Fibroblast of skin of left quadriceps (primary cell): ENCODE measurements at places on chromosomes 11 and 22.

DNA sequence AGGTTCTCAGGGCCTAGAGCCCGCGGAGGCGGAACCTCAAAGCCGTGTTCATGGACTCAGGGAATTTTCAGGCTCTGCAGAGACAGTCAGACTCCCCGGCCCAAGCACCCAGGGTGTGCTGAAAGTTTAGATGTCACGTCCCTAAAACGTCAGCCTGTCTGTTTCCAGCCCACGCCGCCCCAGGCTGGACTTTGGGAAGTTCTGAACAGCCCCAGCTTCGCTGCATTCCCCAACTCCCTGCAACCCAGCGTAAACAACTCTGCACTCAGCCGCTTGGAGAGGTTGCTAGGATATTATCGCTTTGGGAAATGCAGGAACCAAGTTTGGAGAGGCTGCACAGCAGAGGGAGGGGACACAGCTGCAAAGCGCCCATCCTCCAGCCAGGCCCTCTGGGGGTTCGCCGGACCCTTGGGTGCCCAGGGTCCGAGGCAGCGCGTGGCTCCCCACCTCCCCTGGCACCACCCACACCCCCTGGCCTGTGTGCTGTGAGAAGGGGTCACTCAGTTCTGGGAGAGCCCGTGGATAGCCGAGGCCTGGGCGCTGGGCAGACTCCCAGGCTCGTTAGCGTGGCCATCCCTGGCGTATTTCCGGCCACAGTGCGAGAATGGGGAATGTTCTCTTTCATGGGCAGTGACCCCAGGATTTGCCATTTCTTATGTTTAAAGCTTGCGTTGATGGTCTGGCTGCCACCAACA is 120.5 kb upstream of the FGF3 start:
- DNase-seq, result no peak

GRCh38 chr22:32518848-32519247 is 44.2 kb downstream of the FBXO7 start:
- no peak for DNase-seq

- no peak for DNase-seq
Observed at GRCh38 chr22:17896586-17896985, 122.3 kb upstream of the BID start.

DNA sequence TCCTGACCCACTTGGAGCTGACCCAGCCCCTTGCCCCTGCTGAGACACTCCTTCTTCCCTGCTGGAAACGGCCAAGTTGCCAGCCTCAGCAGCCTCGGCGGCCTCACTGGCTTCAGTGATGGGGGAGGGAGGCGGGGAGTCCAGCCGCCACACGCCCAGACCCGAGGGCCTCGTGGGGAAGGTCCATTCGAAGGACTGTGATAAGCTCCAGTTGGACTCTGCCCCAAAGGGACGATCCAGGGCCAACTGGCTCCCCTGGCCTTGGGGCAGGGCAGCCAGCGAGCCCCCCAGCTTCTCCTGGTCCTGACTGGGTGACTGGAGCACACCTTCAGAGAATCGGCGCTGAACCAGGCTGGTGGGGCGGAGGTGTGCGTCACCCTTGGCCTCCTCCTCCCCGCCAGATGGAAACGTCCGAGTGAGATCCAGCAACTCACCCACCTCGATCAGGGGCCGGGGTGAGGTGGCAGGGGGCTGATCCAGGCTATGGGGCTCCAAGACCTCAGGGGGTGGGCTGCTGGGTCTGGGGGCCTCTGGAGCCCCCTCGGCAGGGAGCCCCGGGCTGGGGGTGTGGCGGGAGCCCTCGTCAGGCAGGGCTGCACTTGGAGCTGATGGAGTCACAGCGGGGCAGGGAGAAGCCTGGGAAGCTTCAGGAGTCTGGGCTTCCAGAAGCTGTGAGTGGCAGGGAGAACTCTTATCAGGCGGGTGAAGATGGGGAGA is 11.5 kb downstream of the TNKS1BP1 start:
- no peak for DNase-seq

GRCh38 chr11:109970516-109971183 is 122.5 kb upstream of the ZC3H12C start:
- DNase-seq, result no peak

DNA sequence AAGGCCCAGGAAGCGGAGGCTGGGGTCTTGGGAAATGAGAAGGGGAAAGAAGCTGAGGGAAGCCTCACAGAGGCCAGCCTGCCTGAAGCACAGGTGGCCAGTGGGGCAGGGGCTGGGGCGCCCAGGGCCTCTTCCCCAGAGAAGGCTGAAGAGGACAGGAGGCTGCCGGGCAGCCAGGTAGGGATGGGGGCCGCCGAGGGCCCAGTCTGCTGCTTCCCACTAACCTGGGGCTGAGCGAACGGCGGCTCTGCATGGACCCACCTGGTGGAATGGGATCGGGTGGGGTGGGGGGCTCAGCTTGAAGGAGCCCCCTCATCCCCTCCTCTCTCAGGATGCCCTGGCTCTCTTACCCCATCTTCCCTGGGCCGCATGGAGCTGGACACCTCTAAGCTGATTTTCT is 7.7 kb downstream of the EHBP1L1 start:
- no peak for DNase-seq

DNA sequence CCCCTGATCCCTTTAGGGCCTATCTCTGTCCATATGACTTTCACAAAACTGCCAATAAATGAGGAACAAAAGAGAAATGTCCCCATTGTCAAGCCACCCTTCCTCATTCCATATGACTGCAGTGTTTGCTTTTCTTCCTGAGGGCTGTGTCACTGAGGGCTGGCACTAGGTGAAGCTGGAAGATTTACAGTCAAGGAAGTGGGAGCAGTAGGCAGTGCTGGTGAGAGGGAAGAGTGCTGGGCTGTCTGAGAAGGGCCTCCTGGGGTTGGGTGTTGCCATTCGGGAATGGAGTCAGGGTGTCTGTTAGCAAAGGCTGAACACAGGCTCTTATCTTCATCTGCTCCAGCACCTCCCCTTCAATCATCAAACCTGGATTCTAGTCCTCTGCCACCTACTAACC is 30.9 kb downstream of the INSC start:
- no peak for DNase-seq

DNA sequence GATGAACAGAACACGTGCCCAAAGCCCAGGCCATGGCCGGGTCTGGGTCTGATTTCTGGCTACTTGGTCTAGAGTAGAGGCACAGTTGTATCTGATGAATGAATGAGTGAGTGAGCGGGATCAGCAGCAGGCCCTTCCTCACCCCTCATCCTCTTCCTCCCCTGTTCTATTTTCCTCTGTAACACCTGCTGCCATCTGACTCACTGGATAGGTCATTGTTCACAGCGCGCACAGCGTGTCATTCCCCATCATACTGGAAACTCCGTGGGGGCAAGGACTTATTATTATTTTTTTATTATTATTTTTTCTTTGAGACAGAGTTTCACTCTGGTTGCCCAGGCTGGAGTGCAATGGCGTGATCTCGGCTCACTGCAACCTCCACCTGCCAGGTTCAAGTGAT is 13.9 kb downstream of the NCF4 start:
- no peak for DNase-seq

DNA sequence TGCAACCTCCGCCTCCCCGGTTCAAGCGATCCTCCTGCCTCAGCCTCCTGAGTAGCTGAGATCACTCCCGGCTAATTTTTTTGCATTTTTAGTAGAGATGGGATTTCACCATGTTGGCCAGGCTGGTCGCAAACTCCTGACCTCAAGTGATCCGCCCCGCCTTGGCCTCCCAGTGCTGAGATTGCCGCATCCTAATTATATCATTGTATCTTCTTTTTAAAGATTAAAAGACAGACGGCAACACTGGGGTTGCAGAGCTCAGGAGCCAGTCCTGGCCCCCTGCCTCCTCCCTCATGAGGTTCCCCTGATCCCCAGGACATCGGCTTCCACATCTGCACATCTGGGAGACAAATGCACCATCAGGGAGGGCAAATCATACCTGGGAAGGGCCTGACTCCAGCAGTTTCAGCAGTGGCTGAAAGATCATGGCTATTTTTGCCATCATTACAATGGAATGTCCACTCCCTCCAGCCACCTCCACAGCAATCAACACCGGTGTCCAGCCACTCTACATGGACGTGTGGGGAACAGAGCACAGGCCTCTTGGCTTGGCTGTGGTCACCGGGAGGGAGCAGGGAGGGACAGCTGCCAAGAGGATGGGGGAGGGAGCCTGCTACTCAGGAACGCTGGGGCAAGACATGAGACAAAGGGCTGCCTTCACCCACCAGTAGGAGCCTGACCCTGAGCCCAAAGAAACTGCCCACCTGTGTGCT is 9.2 kb upstream of the CELSR1 start:
- no peak for DNase-seq

DNA sequence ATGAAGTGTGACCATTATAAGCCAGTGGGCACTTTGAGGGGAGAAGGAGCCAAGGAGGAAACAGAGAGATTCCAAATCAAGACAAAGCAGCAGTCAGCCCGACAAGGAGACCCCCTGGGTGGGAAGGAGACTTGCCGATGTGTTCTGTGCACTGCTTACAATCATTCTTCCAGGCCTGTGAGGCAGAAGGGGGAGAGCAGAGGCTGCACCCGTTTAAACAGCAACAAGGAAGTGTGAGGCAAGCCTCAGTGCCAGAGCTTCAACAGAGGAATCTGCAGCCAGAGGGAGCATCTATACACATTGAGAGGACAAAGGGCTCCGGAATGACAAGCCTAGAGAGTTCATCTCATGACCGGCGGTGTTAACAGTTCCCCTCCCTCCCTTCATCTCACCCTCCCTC is 121.1 kb downstream of the NXPE2 start:
- DNase-seq, result no peak

- DNase-seq, result no peak
Observed at GRCh38 chr22:42443240-42444076, 11.3 kb upstream of the NFAM1 start.

GRCh38 chr22:29348956-29349355 is 33.5 kb upstream of the RASL10A start:
- DNase-seq, result no peak

GRCh38 chr22:32185821-32186220 is 19.1 kb downstream of the RFPL2 start:
- no peak for DNase-seq

GRCh38 chr22:32237906-32238305 is 17.2 kb downstream of the SLC5A4 start:
- no peak for DNase-seq

DNA sequence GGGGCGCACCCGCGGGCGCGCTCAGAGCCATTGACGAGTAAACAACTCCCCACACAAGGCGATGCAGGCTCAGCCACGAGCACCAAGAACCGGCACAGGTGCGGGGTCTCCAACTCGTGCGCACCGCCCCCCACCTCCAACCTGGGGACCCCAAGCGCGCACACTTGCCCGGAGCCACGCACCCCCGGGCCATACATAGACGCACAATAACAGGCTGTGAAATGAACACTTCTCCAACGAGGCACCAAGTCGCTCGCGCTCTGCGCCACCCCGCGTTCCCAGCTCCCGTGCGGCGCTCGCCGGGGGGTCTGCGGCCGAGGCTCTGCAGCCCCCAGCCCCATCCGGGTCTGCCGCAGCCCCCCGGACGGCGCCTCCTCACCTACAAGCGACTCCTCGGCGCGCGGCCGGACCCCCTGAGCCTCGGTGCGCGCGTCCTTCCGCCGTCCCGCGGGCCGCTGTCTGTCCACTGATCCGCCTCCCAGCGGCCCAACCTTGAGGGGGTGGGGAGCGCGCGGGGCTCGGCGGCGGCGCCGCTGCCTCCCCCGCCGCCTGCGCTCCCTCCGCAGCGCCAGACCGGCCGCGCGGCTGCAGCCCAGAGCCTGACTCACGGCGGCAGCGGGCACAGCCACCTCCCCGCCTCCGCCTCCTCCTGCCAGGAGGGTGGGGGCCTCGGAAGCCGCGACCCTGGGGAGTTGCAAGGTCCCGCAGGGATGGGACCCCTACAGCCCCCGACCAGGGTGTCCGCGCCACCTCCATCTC is 1.6 kb downstream of the IFITM10 start:
- no peak for DNase-seq

DNA sequence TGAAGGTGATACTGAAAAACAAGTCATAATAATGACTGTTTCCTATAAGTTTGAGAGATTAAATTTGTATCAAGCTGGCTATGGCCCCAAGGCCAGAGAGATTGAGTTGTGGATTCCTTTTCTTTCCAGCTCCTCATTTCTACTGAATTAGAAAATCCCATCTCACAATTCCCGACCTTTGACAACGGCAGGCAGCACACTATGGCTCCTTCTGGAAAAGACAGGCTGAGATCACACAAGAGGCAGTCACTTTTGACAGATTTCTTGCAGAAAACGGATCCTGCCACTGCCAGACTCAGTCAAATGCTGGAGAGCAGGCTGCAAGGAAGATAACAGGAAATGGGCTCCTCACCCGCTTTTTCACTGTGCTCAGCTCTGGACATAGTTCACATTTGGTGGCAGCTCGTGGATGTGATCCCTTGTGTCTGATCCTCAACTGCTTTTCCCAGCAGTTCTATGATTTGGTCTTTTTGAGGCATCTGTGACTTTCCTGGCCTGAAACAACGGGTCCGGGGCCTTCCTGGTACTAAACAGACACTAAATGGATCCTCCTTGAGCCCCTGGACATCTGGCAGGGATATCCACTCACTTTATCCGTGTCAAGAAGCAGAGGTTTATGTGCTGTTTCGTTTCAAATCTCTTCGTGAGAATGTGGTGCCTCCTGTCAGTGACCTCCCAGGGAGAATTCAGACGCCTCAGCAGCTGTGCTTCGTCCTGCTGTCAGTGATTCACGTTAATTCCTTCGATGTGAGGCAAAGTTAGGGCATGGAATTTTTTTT is 26.1 kb upstream of the RTL6 start:
- peak; percentile 84 for DNase-seq

- DNase-seq, result no peak
Observed at GRCh38 chr11:126547691-126548090, 192.2 kb downstream of the ST3GAL4 start.

DNA sequence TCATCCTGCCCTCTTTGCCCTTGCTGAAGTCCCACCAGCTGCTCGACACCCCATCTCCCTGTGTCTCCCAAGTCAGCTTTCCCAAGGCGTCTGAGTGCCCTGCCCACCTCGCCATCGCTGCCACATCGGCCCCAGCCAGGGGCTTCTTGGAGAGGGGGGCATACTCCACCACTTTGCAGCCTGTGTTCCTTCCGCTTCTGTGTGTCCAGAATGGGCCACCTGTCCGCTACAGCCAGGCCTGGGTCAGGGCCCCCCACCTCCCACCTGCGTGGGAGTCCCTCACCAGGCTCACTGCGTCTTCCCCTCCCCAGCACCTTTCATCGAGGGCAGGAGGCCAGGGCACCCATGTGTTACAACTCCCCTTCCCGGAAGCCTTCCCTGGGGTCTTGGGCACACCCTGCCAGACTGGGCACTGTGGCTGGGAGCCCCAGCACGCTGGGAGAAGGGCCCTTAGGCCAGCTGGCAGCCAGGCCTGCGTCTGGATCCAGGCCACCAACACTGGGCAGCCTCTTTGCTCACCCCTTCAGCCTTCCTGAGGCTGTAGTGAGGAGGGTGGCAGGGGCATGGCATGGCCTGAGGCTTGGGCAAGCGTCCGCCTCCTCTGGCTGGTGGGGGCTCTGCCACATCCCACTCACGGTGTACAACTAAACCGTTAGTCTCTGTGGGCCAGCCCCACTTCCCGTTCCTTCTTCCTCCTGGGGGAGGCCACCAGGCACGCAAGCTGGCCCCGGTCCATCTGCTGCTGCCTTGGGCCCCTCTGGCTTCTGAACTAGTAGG is 13.4 kb downstream of the CPT1A start:
- DNase-seq, result no peak

DNA sequence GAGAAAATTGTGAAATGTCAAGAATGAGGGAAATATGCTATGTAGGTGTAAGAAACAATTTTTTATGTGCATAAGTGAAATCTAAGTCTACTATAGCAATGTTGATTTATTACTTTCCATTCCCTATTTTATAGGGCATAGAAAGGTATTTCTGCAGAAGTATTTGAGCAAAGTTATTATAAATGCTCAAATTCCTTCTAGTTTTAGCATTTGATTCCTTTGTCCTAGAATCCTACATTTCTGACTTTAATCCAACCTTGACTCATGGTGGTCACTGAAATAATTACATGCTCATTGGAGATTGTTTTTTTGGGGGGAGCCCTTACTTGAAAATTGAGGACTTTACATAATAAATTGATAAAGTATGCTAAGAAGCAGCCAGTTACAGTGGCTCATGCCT is 716.6 kb upstream of the LUZP2 start:
- DNase-seq, result peak; percentile 24
